ENCODE measurements at places on chromosomes 2 and 18.

- DNase-seq = no peak
Observed at GRCh38 chr18:37578886-37579513, 13.4 kb upstream of the CELF4 start.

DNA sequence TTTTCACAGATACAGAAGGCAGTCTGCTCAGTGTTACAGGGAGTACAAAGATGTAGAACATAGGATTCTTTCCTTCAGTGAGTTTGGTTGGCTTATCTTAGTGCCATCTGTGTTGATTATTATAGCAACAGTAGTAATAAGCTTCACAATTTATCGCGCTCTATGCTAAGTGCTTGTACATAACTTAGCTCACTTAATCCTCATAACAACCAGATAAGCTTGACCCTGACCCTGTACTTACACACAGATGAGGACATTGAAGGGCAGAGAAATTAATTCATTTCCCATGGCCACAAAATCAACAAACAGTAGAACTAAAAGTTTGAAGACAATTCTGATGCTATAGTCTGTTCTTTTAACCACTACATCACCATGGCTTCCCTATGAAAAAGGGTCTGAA lies 121.8 kb downstream of the SPHKAP start:
- no peak for DNase-seq

GRCh38 chr2:85501248-85501647 lies 37.7 kb upstream of the MAT2A start:
- no peak for DNase-seq

- no peak for DNase-seq
Observed at GRCh38 chr2:65018141-65018582, 29.0 kb downstream of the SLC1A4 start.

DNA sequence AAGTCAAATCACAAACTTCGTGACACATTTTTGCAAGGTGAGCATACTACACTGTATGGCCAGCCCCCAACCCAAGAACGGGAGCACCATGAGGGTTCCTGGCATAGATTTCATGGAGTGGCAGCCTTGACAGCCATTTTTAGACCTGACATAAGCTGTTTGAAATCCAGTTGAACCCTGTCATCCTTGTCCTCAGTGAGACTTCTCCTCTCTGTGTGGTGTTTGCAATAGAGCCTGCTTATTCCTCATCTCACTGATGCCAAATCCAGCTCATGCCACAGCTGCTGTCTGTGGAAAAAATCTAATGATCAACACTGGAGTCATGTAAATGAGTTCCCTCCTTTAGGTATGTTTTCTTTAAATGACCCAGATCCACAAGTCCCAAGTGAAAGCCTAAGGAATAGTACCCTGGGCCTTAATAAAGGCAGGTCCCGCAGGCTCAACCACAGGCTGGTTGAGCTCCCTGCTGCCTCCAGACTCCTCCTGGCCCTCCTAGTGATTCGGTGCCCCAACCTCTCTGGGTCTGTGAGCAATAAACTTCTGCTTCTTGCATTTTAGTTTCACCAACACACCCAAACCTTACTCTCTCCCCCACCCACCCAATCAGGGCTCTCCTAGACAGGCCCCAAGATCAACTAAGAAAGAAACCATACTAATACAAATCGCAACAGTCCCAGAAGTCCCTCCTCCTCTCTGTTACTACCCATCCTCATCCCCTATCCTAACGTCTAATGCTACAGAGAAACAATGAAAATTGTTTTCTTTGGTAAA lies 8.4 kb upstream of the CREG2 start:
- no peak for DNase-seq

- peak; percentile 1 for DNase-seq
Observed at GRCh38 chr2:211455216-211455841, 898.9 kb downstream of the CPS1 start.

- no peak for DNase-seq
Observed at GRCh38 chr2:197011801-197012641, 85.5 kb upstream of the PGAP1 start.

DNA sequence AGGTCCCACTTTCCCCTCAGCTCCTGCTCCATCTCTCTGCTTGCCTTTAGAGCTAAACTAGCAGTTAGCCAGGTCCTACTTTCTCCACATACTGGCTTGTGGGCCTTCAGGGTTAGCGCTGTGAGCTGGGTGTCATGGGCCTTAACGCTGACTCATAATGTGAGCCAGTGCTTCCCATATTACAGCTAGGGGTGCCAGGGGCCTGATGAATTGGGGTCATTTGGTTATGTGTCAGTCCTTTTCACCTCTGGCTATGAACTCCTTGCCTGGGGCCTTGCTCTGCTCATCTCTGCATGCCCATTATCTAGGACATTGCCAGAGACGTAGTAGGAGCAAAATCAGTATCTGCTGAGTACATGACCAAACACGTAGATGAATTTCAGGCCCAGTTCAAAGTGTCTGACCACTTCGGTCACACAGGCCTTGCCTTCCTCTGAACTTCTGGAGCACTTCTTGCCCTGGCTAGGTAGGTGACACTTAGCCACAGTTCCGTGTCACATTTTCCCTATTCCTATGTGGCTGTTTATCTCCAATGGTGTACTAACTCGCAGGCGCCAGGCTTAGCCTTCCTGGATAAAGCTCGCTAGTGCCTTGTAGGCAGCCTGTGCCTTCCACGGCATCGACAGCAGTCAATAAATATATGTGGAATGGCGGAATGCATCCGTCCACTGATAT lies 103.2 kb upstream of the SIX3 start:
- DNase-seq = no peak

DNA sequence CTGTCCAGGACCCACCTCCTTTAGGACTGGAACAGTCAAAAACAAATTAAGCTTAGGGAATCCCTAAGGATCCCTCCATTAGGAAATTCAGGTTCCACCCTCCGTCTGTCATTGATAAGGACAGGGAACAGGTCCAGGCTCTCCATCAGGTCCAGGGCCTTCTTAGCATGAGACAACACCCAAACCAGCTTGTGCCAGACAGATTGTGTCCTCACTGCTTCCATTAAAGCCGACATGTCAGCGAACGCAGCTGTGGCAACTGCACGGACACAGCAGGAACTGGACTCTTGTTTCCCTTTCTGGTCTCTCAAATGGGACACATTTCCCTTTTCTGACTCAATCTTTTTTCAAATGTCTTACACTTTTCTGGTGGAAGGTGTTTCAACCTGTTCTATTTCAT lies 81.4 kb downstream of the BCL11A start:
- DNase-seq = no peak

- no peak for DNase-seq
Observed at GRCh38 chr18:25420077-25420825, 68.3 kb upstream of the ZNF521 start.

DNA sequence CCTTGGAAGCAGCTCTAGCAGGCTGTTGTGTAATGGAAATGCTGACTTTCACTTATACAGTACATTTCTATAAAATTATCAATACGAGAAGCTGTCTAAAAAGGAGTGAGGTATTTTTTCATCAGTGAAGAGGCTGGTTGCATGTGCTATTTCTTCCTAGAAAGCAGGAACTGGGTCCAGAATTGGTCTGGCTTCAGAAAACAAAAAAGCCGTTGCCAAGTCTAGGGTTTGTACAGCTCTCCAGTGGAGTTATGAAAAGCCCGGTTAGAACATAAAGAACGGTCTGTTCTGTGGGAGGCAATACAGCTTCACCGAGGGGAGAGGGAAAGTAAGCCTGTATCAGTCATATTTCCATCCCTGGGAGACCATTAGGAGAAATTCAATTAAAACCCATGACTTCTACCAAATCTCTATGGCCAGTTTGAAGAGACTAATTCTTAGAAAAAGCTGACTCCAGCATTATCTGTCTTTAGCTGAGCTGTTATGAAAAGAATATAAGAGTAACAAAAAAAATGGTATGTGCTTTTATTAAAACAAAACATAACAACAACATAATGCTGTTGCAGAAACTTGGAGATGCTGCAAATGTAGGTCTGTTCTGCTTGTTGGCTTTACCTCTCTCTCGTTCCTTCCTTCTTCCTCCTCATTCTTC lies 217.0 kb downstream of the CMPK2 start:
- DNase-seq = no peak

DNA sequence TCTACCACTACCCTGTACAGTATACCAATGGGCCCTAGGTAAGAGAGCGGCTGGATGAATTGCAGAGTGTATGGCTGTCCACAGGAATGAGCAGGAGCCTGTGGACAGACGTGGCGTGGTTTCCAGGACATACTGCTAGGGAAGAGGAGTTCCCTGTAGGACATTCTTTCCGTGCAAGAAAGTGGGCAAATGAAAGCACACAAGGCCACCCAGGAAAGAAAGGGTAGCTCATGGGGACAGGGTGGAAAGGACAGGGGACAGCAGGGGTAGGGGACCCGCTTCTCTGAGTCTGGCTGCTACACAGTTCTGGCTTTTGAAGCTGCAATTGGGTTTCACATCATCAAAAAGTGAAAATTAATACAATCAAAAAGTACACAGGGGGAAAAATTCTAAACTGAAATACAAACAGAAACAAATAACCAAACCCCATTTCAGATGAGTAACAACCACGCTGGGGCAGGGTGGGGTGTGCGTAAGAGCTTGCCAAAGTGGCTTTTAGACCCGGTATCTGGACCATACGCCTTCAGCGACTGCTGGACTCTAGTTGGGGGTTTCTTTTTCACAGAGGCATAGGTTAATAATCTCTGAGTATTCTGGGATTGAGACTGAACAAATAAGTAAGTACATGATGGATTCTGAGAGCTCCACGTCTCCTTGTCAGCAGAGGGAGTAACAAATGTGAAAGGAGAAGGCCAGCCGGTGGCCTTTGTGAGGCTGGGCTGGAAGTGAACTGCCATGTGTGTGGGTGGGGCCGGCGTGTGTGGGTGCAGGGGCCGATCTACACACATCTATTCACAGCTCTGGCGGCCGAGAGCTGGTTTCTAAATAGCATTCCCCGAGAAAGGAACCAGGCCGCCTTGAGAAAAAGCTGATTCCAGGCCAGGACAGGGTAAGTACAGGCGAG lies 84.0 kb downstream of the HDAC4 start:
- peak; percentile 0 for DNase-seq

- no peak for DNase-seq
Observed at GRCh38 chr2:153886833-153887232, 15.1 kb downstream of the GALNT13 start.

GRCh38 chr2:18083806-18084205 lies 205.3 kb downstream of the KCNS3 start:
- no peak for DNase-seq

DNA sequence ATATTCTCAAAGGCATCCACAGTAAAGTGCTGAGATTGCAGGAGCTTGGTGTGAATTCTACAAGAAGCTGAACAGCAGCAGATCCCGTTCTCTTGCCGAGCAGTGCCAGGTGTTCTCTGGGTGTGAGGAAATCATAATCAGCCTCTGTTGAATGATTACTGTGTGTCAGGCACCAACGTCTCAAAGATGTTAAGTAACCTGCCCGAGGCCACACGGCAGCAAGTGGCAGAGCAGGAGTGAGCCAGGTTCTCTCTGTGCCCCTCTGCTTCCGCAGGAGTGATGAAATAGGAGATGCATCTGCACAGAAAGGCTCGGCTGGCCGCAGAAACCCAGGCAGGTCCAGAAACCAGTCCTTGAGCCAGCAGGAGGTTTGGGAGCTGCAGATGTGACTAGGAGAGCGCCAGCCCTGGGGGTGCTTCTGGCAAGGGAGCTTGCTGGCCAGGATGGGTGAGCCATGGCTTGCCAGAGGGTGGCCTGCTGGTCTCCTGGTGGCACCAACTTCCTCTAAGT lies 68.4 kb downstream of the COPS7B start:
- no peak for DNase-seq
